ENCODE measurements at places on chromosomes 7 and 10. TPM values are rescaled to one million over a fixed set of nuclear protein-coding genes. Genes with fewer than 3 reads are reported as not detected.

Gene TMEM225B
- 0.29 TPM for total RNA-seq

Gene ADAM12
- not detected for total RNA-seq

Gene PRSS37
- total RNA-seq, result not detected

Gene INA
- total RNA-seq, result not detected

Gene VAX1
- total RNA-seq, result not detected

Gene PAPOLB
- not detected for total RNA-seq

Gene HABP2
- total RNA-seq, result not detected

Gene RARRES2
- total RNA-seq, result 536 TPM

Gene C10orf105
- not detected for total RNA-seq

Gene FAM13C
- 29.2 TPM for total RNA-seq

Gene SLC18A2
- total RNA-seq, result 0.29 TPM

Gene GNAT3
- total RNA-seq, result not detected
